Esophagus muscularis mucosa (tissue), 4 donors: ENCODE measurements at places on chromosomes 7 and 10.

DNA sequence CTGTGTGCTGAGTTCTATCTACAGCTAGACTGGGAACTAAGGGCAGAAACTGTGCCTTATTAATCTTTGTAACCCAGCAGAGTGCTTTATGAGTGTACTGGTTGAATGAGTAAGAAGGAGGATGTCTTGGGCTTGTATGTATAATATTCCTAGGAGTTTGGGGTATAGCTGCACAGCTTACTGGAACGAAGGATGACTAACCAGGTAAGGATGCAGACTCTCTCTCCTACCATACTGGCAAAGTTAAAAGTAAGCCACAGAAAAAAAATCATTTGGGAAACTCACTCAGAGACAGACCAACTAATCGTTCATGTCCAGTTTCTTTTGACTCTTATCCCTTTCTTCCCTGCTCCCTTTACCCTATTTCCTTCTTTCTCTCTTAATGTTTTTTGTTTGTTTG, 1.4 kb upstream of the DHTKD1 start:
- no peak for DNase-seq

- peak; percentile 81 for DNase-seq
These were observed 86.0 kb upstream of the RET start for GRCh38 chr10:42990721-42991441.

- no peak for DNase-seq
These were observed 140.4 kb upstream of the AUTS2 start for GRCh38 chr7:69457595-69458504.

DNA sequence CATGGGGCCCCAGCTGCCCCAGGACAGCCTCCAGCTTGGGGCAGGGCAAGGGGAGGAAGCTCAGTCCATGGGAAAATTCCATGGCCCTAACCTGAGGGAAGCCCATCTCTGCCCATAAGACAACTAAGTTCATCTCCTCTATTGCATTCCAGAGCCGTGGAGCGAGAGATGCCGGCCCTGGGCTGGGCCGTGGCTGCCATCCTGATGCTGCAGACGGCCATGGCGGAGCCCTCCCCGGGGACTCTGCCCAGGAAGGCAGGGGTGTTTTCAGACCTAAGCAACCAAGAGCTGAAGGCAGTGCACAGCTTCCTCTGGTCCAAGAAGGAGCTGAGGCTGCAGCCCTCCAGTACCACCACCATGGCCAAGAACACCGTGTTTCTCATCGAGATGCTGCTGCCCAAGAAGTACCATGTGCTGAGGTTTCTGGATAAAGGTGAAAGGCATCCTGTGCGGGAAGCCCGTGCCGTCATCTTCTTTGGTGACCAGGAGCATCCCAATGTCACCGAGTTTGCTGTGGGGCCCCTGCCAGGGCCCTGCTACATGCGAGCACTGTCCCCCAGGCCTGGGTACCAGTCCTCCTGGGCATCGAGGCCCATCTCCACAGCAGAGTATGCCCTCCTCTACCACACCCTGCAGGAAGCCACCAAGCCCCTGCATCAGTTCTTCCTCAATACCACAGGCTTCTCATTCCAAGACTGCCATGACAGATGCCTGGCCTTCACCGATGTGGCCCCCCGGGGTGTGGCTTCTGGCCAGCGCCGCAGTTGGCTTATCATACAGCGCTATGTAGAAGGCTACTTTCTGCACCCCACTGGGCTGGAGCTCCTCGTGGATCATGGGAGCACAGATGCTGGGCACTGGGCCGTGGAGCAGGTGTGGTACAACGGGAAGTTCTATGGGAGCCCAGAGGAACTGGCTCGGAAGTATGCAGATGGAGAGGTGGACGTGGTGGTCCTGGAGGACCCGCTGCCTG, 4.3 kb downstream of the AOC1 start:
- peak; percentile 72 for DNase-seq

DNA sequence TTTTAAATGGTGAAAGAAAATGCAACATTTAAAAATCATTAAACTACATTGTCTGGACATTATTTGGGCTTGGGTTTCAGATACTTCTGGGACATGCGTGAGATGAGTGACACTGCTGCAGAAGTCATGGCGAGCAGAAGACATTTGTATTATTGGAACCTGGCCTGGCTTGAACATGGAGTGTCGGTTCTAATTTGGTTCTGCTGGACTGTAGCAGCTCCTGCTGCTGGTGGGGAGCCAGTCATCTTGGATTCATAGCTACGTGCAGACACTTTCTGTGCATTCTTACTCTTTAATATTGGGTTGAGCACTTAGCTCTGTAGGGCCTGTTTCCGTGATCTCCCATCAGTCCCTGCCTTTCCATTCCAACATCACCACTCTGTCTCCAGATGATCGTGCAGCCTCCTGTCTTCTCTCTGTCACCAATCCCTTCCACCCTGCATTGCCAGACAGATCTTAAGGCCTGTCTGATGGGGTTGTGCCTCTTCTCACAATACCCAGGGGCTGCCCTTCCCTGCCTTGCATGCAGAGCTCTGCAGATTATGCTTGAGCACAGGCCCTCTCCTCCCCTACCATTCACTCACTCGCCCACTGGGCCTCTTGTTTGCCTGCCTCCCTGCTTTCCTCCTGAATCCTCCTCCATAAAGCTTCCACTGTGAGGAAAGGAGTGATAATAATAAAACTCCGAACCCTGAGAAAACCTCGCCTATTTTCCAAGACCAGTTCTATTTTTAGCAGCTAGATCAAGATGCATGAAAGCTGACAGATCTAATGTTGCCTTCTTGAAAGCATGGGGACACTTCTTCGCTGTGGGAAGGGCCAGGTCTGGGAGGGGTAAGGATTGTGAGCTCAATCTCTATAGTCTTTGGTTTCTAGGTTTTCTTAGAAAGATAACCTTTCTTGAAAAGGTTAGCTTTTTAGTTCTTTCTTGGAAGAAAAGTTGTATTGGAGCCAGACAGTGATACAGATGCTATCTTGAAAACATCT, 32.9 kb downstream of the CELF2 start:
- DNase-seq = no peak
